ENCODE measurements at places on chromosomes 2 and 18. TPM values are rescaled to one million over a fixed set of nuclear protein-coding genes. Genes with fewer than 3 reads are reported as not detected.

GRCh38 chr2:79940364-79940763 lies 364.2 kb downstream of the LRRTM1 start:
- no peak for DNase-seq

DNA sequence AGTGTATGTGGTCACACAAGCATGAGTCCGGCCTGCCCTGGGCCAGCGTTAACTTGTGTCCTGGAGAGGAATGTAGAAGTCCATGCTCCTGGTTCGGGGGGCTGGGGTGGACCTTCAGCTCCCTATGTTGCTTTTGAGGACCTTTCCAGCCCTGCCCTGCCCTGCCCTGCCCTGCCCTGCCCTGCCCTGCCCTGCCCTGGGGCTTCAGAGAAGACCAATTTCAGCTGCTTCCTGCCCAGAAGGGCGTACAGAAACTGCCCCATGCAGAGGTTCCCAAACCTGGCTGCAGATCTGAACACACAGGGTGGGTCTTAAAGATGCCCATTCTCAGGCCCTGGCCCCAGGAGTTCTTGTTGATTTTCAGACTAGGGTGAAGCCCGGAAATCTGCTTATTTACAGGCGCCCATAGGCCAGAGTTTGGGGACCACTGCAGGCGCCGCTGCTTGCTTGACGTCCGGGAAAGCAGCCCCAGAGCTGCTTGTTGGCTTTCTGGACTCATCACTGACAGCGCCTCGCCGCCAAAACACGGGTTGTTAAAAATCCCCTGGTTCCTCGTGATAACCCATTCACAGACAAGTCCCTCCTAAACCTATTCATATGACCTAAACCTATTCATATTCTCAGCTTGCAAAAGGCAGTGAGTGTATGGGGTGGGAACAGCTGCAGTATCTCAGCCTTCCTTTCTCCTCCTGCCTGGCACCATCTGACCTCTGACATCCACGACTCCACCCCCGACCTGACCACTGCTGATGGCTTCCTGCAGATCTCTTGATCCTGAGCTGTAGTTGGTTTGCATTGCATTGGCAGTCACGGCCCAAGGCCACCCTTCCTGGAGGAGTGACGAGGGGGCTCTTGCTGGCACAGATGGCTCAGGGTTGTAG lies 198.3 kb downstream of the GLI2 start:
- DNase-seq, result no peak

- DNase-seq, result peak; percentile 60
Observed at GRCh38 chr18:11040823-11041656, 108.3 kb downstream of the PIEZO2 start.

DNA sequence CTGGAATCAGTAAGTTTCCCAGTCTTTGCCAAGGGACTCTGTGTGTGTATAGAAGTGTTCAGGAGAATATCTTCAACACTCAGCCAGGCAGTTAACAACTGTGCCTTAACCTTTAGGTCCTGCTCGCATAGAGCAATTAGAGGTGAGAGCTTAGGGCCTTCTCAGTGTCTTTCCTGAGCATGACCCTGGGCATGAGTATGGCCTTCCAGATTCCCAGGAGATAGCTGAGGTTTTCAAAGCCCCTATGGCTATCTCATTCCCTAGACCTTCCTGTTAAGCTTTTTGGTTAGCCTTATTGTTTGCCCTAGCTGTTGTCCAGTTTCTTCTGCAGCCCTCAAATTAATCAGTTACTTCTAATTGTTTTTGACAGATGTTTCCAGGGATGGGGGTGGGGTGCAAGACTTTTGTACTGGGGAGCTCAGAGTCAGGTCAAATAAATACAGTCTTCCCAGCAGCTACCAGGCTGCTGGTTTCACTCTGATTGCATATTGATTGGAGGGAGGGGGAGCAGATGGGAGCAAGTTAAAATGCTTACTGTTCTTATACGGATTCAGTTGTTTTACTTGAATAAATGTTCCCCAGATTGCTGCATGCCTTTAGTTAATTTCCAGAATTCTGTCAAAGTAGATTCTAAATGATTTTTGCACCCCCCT lies 23.1 kb downstream of the PDK1 start:
- DNase-seq, result no peak

GRCh38 chr2:141710589-141711239 lies 420.1 kb downstream of the LRP1B start:
- no peak for DNase-seq

- DNase-seq, result no peak
Observed at GRCh38 chr2:127535422-127535901, at the start of gene MYO7B. Gene MYO7B, plus strand, starts transcription at chr2:127535683. Its CDS starts 24,040 bp downstream, at chr2:127559723.

DNA sequence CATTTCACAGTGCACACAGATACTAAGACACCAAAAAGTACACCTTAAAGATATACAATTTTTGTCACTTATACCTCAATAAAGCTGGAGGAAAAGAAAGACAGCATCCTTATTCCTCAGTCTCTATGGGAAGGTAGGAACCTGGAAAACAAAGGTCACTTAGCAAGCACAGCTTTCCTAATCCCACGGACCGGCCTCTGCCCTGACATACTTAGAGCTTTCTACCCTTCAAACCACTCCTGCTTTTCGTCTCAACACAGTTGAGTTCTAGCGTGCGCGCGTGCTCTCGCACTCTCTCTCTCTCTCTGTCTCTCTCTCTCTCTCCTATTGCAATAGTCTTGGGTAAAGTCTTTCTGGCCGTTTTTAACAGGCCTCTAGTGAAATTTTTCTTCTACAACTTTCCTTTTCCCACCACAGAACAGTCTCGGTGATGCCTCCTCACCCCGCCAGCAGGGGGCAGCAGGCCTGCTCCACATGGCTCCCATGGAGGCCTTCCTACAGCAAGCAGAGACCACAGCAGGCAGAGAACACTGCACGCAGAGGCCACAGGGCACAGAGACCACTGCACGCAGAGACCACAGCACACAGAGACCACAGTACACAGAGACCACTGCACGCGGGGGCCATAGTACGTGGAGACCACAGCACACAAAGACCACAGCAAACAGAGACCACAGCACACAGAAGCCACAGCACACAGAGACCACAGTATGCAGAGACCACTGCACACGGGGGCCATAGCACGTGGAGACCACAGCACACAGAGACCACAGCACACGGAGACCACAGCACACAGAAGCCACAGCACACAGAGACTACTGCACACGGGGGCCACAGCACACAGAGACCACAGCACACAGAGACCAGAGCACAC lies 106.9 kb downstream of the FBXO15 start:
- peak; percentile 83 for DNase-seq

ATP6V1C2 gene
- total RNA-seq, result 1.2 TPM

DNA sequence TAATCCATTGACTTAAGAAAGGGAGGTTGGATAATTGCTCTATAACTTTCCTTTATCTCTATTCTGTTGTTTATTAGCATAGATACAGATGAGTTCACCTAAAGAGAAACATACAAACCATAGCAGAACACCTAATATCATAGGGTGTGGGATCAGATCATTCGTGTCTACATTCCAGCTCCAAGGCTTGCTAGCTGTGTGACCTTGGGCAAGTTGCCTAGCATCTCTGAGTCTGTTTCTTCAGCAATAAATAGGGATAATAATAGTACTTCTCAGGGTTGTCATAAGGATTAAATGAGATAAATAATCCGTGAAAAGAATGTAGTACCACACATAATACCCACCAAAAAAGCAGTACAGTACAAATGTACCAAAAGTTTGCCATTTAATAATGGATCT lies 126.2 kb downstream of the PLB1 start:
- no peak for DNase-seq

GRCh38 chr2:202491514-202491913 lies 115.4 kb downstream of the BMPR2 start:
- no peak for DNase-seq

DLGAP1 gene
- total RNA-seq, result 24.0 TPM

DNA sequence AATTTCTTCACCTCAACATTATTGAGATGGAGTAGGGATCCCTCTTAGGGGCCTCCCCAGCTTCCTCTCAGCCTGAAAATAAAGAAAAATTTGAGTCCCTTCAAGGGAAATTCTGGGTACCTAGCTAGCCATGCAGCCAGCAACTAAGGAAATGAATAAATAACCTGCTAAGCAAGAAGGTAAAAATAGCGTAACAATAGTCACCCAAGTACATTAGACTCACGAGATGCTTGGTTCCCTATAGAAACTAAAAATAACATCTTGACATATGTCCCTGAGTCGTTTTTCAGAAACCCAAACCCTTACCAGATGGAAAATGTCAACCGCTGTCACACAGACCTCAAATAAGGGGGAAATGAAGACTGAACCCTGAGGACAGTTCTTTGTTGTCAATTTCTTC lies 51.9 kb downstream of the CACNB4 start:
- DNase-seq, result no peak

- DNase-seq, result no peak
Observed at GRCh38 chr2:61714210-61714609, 139.7 kb downstream of the FAM161A start.

GRCh38 chr2:190887089-190887488 lies 6.5 kb downstream of the GLS start:
- DNase-seq, result no peak
